Bladder microvascular endothelial cell (primary cell): ENCODE measurements at places on chromosomes 16 and 17. TPM values are rescaled to one million over a fixed set of nuclear protein-coding genes. Genes with fewer than 3 reads are reported as not detected.

The KRT39 gene
- total RNA-seq = not detected in 2 replicates

The CES5A gene
- total RNA-seq = not detected in 2 replicates

The HBQ1 gene
- total RNA-seq = 0.97 TPM in 1 of 2 replicates, not detected in the other

The CXCL16 gene
- 1.3 and 2.6 TPM in 2 replicates for total RNA-seq

The ICAM2 gene
- total RNA-seq = 398 and 432 TPM in 2 replicates

The PRAC2 gene
- total RNA-seq = not detected in 2 replicates

The CNP gene
- 43.5 and 59.5 TPM in 2 replicates for total RNA-seq

The TMED6 gene
- total RNA-seq = 0.16 and 0.19 TPM in 2 replicates

The SPNS3 gene
- total RNA-seq = 0.49 and 1.1 TPM in 2 replicates

The CASKIN1 gene
- total RNA-seq = 0.50 TPM in 1 of 2 replicates, not detected in the other

The EVI2A gene
- total RNA-seq = 0.16 and 0.19 TPM in 2 replicates
